Right forelimb (tissue), 1 donor: ENCODE measurements at places on chromosomes 2 and 18.

DNA sequence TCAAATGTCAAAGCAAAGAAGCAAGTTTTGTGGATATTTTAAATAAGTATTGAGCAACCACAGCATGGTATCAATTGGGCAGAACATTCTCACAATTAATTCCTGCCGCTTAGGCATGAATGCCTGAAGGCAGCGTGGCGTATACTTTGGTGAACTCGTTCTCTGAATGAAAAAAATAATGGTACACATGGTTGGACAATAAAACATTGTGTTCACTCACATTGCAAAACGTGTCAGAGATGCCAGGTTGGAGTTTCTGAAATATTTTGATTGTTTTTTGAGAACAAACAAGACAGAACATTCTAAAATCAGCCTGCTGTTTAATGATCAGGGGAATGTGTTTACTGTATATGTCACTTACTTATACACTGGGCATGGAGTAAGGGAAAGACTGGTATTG lies 254.2 kb downstream of the CDH2 start:
- no peak for DNase-seq

GRCh38 chr2:238055841-238056240 lies 5.0 kb upstream of the SCLY start:
- no peak for DNase-seq

- DNase-seq, result peak; percentile 12
Observed at GRCh38 chr2:70918016-70918415, 17.7 kb upstream of the ATP6V1B1 start.

DNA sequence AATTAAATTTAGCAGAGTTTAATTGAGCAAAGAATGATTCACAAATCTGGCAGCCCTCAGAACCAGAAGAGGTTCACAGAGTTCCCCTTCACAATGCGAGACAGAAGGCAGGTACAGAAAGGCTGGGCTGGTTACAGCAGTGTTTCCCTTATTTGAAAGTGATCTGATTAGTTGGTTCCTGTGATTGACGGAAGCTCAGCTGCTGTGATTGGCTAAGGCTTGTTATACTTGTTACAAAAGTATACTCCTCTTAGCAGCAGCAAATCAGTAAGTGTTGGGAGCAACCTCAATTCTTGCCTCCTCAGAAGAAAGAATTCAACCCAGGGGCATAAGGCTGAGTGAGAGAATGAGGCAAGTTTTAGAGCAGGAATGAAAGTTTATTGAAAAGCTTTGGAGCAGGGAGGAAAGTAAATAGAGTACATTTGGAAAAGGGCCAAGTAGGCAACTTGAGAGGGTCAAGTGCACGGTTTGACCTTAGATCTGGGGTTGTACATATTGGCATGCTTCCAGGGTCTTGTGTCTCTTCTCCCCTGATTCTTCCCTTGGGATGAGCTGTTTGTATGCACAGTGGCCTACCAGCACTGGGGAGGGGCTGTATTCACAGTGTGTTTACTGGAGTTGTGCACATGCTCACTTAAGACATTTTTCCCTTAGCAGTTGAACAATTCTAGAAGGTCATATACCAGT lies 431.8 kb upstream of the RAB12 start:
- no peak for DNase-seq

- no peak for DNase-seq
Observed at GRCh38 chr2:127078028-127078427, 28.9 kb downstream of the BIN1 start.

DNA sequence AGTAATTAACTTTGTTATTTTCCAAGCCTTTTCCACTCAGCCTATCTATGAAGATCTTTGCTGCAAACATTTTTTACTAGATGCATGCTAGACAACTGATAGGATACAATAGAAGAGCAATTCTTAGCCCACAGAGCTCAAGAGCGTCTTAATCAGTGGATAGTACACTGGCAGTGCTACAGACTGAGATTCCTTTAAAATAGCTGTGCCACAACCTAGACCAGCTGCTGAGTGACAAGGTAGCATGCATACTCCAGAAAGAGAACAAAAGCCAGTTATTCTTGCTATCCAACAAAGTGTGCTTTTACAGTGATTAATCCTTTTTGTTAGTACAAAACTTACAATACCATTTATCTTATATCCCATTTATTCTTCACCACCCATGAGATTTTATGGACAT lies 507.9 kb upstream of the SYT4 start:
- no peak for DNase-seq

GRCh38 chr2:235268535-235268934 lies 225.3 kb upstream of the AGAP1 start:
- no peak for DNase-seq

GRCh38 chr2:225114786-225115323 lies 72.6 kb upstream of the DOCK10 start:
- no peak for DNase-seq

- DNase-seq, result no peak
Observed at GRCh38 chr2:68809324-68810240, 61.6 kb downstream of the BMP10 start.

GRCh38 chr2:240481720-240482119 lies 46.3 kb downstream of the GPC1 start:
- DNase-seq, result no peak

DNA sequence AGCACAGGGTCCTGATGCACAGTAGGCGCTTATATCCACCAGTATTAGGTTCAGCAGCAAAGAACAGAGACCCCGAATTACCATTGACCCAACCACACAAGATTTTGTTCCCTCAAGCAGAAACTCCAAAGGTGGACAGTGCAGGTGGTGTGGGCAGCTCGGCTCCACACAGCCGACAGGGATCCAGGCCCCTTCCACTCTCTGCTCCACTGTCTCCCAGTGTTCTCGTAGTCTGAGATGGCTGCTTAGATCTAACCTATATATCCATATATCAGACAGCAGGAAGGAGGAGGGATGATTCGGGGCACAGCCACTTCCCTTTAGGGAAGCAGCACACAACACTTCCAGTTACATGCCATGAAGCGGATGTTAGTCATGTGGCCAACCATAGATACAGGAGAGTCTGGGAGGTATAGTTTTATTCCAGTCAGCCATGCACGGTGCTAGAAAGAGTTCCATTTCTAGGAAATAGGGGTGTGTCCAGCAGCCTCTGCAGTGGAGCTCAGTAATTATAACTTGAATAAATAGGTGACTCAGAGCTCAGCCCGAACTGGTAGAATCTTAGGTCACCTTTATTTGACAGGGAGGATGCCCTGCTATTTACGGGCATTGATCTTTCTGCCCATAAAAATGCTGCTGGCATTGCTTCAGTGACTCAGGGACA lies 158.9 kb downstream of the TWIST2 start:
- no peak for DNase-seq

GRCh38 chr2:64203131-64203857 lies 59.1 kb upstream of the PELI1 start:
- no peak for DNase-seq

DNA sequence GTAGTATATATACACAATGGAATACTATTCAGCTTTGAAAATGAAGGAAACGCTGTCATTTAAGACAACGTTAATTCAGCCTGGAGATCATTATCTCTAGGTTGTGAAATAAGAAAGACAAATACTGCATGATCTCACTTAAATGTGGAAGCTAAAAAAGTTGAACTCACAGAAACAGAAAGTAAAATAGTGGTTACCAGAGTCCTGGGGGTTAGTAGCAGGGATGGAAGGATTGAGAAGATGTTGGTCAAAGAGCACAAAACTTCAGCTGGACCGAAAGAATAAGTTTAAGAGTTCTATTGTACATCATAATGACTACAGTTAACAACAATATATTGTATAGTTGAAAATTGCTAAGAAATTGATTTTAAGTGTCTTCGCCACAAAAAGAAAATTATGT lies 670.3 kb downstream of the NR4A2 start:
- DNase-seq, result no peak

DNA sequence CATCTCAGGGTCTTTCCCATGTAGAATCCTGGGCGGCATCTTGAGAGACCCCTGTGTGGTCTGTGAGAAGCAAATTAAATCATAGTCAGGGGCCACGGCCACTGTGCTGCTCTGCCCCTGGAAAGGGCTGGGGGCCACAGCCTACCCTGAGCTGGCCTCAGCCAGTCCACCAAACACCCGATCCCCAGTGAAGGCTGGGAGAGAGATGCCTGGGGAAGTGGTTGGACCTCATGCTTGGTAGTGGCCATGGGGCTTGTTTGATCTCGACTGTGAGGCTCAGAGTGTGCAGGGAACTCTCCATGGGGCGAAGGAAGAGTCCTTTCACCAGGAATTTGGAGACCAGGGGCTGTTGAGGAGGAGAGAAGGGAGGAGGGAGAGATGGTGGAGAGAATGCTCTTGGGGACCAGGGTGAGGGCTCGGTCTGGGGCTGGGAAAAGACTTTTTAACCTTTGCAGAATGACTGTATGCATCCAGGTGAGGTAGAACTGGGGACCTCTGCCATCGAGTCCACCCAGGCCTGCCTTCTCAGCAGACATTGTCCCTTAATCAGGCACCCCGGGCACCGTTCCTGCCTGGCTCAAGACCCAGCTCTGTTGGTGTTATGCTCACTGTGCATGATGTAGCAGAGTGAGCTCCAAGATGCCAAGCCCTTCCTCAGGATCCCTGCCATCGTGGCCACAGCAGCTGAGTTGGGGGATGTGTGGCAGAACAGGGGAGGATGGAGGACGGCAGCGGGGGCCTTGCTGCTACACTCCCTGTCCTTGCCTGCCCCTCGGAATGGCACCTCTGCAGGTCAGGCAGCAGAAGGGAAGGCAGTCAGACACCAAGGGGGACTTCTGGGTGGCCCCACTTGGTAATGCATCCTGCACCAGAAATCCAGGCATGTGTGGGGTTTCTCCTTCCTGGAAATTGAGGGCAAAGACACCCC lies 249.9 kb downstream of the DYSF start:
- no peak for DNase-seq

DNA sequence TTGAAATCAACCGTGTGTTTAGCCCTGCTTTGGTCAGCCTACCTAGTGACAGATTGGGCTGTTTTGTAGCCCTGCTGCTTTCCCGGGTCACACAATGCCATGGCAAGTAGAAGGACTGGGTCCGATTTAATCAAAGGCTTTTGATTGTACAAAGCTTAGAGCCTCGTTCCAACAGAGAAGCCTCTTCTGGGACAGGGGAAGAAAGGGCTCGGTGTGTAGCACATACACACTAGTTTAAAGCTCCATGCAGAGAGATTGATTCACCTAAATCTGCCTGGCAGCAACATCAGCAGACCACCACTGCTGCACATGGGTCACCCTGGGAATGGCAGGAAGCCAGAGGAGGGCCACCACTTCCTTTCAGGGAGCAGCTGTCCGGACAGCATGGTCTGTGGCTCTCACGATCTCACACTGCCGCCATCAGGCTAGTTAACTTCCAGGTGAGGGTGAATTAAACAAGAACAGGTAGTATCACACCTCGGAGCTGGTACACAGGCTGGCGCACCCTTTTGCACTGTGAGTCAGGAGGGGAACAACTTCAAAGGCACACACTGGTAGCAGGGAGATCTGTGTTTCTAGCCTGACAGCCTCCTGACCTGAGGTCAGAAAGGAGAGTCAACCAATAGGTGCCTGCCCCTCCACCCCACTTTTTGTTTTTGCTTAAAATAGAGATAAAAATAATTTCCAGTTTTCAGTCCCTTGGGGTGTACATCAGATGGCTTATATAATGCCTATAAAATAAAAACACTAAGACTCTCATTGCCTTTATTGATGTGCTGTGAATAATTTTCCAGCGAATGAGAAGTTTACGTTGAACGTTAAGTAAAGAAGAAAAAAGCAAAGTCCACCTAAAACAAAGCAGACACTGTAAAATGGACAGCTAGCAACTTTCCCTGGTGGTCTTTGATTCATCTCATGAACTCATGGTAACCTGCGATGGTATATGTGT lies 108.5 kb downstream of the CDCA7 start:
- no peak for DNase-seq

- DNase-seq, result no peak
Observed at GRCh38 chr2:59502981-59503380, 1050.5 kb downstream of the BCL11A start.

DNA sequence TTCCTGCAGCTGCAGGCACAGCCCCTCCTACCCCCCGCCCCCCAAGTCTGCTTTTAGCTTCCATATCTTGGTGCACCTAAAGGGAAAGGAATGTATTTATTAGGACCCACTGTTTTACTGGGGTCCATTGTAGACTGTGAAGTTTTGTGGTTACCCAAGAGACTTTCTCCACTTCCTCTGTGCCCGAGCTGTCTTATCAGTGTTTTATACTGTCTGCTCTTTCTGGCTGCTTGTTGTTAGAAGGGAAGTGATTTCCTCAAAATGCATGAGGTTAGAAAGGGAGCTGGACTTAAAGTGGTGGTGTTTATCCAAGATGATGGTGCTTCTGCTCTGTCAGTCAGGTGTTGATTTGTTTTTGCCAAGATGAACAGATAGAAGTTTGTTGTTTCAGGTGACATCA lies 85.0 kb downstream of the PTH2R start:
- DNase-seq, result no peak

GRCh38 chr2:36137612-36138011 lies 218.0 kb upstream of the CRIM1 start:
- no peak for DNase-seq

GRCh38 chr2:7900593-7900992 lies 781.3 kb upstream of the ID2 start:
- DNase-seq, result no peak

- no peak for DNase-seq
Observed at GRCh38 chr18:64334748-64335147, 185.9 kb upstream of the LINC00305 start.

GRCh38 chr2:189517847-189518535 lies 62.6 kb downstream of the SLC40A1 start:
- no peak for DNase-seq

GRCh38 chr2:74944987-74945787 lies 13.3 kb upstream of the POLE4 start:
- no peak for DNase-seq

- no peak for DNase-seq
Observed at GRCh38 chr18:74050807-74051206, 96.8 kb downstream of the FBXO15 start.

DNA sequence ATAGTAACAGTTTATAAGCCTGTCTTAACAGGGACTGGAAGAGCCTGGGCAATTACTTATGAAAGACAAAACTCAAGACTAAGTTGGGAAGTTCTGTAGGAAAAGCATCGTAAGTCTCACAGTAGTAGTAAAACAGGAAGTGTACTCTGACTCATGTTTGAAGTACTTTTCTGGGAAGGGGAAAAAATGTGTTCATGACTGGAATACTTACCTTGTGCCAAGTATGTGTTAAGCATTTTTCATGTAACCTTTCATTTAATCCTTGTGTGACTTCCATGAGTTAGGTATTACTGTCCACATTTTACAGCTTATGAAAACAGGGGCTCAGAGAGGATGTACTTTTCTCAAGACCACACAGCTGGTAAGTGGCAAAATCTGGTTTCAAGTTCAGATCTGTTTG lies 13.7 kb upstream of the SKOR2 start:
- DNase-seq, result no peak

GRCh38 chr18:36527051-36527450 lies 229.5 kb downstream of the FHOD3 start:
- no peak for DNase-seq

DNA sequence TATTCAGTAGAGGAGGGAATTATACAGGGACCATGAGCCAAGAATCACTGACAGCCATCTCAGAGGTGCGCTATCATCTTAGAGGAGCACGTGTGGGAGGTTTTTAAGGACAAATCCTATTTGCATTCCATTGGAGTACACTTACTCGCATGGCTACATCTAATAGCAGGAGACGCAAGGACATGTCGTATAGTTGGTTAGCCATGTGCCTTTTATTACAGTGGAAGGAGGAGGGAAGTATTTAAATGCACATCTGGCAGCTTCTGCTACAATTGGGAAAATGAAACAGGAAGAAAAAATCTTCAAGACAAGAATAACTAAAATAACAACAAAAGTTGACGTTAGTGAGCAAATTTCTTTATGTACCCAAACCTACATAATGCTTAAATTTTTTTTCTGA lies 86.5 kb upstream of the UGP2 start:
- DNase-seq, result no peak
